NCI-H2029 (cell line): ENCODE measurements at places on chromosomes 11 and 22.

GRCh38 chr22:22244316-22245250, at the start of gene VPREB1:
TSS of gene VPREB1 (plus strand) at chr22:22244786. CDS start at chr22:22244814, 28 bp downstream.
- no peak for DNase-seq

GRCh38 chr22:45261407-45262088, 20.9 kb upstream of the KIAA0930 start:
- no peak for DNase-seq

DNA sequence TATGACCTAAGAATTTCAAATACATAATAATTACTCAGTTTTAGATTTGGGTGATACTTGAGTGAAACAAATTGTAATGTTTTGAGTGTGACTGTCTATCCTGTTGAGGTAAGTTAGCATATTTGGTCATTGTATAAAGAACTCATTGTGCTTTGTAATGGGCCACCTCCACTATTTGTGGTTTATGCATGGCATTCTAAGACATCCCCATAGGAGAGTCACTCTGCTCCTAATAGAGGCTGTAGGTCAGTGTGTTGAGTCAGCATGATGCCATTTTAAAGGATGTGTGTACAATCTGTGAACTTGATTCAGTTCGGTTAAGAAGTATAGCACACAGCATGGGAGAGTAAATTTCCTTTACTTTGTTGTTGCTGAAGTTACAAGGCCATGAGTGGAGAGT, 1112.4 kb downstream of the JRKL start:
- DNase-seq = no peak

GRCh38 chr11:70872955-70873735, 379.2 kb downstream of the SHANK2 start:
- peak; percentile 45 for DNase-seq

- peak; percentile 96 for DNase-seq
These were observed 23.1 kb downstream of the MICAL3 start for GRCh38 chr22:18001040-18001893.

- peak; percentile 58 for DNase-seq
These were observed 8.1 kb upstream of the PLAAT3 start for GRCh38 chr11:63622323-63622722.

GRCh38 chr22:22840780-22841179, 46.8 kb upstream of the IGLL5 start:
- DNase-seq = no peak

GRCh38 chr11:9273376-9274336, 8.5 kb upstream of the DENND5A start:
- no peak for DNase-seq

DNA sequence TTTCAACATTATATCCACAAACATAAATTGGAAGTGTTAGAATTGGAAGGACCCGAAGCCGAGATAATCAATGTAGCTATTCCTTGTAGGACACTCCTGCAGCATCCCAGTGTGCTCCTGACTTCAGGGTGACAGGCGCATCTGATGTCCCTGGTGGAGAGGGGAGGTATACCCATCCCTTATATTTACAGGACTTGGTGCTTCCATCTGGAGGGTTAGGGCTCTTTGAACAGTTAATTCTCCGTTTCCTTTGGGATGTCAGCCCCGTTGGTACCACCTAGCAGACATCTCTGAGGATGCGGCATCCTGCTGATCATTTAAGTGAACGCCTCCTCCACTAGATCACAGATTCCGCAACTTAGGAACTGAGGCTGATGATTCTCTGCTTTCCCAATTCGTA, 451.3 kb downstream of the OPCML start:
- no peak for DNase-seq

DNA sequence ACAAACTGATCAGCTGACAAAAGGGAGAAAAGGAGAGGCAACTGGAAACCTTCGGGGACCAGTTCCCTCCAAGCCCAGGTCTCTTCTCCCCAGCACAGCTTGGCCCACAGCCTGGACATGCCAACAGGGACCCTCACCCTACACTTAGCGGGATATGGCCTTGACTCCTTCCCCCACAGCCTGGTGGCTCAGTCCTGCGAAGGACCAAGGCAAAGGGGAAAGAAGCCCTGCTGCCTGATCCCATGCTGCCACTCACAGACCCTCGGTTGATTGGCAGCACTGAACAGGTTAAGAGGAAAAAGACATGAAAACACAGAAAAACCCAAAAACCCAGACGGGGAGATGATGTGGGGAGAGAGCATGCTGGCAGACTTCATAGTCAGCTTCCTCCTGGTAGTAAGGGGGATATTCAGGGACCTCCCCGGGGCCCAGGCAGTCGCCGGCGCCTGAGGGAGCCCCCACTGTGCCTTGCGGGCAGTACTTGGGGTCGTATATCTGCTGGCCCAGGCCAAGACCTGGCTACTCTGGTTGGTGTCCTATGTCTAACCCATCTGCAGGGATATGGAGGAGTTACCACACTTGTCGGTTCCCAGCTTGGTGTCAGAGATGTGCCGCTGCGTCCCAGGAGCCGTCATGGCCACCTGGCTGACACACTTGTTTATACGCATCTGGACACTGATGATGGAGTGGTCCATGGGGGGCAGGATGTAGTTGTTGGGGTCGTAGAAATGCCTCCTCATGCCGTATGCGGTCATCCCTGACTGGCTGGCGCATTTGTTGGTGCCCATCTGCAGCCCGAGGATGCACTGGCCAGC, 34.2 kb upstream of the HORMAD2 start:
- no peak for DNase-seq

DNA sequence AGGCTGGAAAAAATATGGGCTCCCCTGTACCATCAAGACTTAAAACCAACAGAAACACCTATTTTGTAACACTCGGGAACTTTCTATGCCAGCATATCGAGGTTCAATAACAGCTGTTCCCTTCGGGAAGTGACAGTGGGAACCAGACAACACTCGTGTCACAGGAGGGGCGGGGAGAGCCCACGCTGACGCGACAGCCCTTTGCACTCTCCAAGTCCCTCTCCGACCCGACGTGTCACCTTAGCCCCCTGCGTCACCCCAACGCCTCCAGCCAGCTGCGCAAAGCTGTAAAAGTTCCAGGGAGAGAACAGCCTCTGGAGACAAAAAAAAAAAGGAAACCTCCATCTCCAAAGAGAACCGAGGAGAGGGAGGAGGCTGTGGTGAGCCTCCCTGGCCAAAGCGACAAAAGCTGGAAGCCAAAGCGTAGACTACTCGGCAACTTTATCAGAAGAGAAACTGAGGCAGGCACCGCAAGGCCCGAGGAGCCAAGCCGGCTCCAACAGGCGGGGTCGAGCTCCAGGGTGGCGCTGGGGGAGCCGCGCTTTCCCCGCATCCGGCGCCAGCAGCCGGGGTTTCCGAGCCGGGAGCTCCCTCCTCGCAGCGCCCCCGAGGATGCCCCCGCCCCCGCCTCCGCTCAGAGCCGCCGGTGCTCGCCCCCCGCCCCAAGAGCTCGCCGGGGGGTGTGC, 751 bp downstream of the ARFGAP3 start:
- DNase-seq = no peak

- DNase-seq = peak; percentile 67
These were observed 14.5 kb upstream of the MS4A7 start for GRCh38 chr11:60363542-60364470.

- no peak for DNase-seq
These were observed 7.2 kb downstream of the SUN2 start for GRCh38 chr22:38748487-38749136.

DNA sequence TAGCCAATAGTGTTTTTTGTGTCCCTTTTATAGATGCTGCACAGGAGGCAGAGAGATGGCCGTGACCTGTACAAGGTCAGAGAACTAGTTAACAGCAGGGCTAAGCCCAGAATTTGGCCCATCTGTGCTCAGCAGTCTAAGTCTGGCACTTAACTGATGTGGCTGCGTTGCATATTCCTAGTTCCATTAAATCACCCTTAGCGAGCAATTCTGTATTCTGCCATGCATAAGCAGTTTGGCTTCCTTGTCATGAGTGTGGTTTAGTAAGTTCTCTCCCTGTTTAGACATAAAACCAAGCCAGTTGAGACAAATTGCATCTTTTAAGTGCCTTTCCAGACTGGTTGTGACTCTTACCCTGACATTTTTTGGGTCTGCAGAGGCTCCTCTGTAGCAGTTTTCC, 230.6 kb upstream of the TENM4 start:
- DNase-seq = no peak

- no peak for DNase-seq
These were observed 252.5 kb downstream of the ST3GAL4 start for GRCh38 chr11:126607776-126608541.

DNA sequence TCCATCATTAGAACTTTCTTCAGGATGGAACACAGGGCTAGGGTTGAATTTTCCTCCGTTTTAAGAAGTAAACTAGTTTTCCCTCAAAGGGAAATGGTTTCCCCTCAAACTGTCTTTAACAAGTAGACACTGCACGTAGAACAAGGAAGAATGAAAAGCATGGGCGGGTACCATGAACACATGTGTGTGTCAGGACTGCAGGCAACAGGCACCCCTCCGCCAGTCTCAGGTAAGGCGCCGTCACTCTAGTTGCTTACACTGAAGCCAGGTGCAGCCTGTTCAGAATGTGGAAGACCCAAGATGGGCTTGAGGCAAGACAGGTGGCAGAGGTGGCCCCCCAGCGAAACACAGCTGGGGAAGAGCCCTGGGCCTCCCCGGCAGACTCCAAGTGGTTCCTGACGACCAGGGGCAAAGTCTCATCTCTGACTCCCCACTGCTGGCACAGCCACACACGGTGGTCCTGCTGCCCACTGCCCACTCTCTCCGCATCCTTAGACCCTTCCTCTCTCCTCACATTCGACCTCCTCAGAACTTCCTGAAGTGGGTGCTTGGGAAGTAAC, 25.4 kb upstream of the MOB2 start:
- DNase-seq = no peak

DNA sequence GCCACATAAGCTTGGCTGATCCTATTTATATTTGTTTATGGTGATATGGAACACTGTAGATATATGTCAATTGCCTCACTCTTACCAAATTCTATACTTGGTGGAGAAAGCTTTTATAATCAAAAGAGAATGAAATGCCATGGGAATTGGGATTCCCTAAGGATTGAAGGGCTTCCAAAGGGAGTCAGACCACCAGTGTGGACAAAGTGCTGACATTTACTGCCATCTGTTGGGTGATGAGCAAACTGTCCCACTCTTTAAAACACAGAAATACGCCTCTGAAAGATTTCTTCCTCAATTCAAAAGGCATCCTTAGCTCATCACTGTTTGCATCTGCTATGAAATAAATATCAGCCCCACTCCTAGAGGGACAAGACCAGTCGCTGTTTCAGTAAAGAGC, 7.1 kb downstream of the SLC1A2 start:
- DNase-seq = no peak

GRCh38 chr22:35978889-35979288, 49.7 kb downstream of the RBFOX2 start:
- DNase-seq = no peak

GRCh38 chr11:126711977-126712625, 288.5 kb downstream of the KIRREL3 start:
- DNase-seq = no peak

DNA sequence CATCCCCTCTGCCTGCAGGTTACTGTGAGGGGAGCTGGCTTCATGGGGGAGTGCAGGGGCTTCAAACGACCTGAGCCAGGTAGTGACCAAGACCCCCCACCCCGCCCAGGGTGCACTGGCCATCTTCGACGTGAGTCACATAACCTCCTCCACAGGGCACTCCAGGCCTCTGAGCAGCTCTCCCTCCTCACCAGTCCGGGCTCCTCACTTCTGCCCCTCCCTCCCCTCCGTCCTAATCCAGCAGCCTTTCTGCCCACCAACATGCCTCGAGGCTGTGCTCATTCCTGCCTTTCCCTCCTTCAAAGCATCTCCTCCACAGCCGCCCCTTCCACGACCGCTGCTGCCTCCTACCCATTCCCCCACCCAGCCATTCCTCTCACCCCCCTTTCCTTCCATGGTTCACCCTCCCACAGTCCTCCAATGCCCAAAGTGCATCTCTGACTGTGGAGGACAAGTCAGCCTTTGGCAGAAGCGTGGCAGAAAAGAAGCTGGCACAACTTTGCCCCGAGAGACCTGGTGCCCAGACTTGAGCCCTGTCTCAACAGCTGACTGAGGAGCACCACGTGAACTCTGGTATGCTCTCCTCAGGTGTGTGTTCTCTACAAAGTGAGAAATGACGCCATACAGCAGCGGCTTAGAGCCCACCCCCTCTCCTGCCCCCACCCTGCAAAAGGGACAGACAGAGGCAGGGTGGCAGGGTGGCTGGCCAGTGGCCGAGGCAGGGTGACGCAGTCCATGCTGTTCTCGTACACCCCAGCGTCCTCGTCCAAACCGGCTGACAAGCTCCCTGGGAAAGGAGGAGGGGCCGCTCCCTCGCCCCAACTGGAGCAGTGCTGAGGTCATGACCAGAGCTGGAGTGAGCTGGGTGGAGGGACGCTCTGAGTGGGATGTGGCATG, 30.4 kb downstream of the OPCML start:
- DNase-seq = no peak

GRCh38 chr22:44133901-44134571, 46.7 kb upstream of the PARVG start:
- DNase-seq = no peak

GRCh38 chr11:34634694-34635062, 13.8 kb downstream of the EHF start:
- DNase-seq = no peak

DNA sequence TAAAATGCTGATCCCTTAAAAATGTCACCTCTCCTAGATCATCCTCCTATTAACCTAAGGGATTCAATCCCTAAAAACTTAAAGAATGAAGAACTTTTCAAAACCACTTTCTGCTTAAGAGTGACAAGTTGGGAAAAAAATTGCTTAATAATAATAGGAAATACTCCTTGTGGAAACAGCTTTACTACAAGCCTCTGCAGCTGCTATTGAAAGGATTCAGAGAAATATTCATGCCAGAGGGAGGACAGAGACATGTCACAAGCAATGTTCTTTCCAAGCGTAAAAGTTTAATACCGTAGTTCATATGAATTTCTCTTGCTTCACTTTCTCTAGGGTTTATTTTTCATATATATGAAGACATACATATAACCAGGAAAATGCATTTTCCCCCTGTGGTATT, 98.2 kb downstream of the ARHGAP20 start:
- DNase-seq = no peak

- DNase-seq = no peak
These were observed 515.1 kb downstream of the BRD1 start for GRCh38 chr22:49312601-49313000.

DNA sequence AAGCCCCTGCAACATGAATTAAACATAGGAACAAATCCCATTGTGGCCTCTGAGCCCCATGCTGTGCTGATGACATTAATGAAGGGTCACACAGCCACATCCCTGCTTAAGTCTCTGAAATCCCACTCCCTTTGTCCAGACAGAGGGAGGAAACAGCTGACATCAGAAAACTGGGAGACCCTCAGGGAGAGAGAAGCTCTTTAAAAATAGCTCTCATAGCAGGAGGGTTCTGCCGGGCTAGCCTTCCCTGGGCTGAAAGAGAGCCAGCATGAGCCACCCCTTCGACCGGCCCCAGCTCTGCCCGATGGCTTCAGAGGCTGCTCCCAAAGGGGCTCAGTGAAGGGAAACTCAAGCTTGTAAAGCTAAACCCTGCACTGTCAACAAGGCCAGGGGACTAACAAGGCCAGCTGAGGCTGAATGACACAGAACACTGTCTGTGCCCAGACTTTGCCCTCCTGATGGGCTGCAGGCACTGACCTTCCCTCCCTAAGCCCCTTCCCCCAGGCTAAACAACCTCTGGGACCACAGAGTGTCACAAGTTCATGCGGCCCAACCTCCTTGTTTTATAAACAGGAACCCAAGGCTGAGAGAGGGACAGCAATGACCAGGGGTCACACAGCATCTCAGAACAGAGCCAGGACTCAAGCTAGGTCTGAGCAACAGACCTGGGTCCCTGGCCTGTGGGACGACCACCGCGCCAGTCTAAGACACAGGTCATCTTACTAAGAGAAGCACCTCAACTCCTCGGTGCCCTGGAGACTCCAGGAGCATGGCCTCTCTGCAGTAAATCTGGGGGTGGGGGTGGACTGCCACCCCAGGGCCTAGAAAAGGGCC, 163.8 kb downstream of the CHST1 start:
- no peak for DNase-seq

GRCh38 chr11:83908298-83908856, 622.2 kb upstream of the CCDC90B start:
- no peak for DNase-seq
